SW480 (cell line): ENCODE measurements at places on chromosomes 2 and 18.

- DNase-seq: no peak
Measured at GRCh38 chr2:22273853-22274252, 1111.1 kb upstream of the KLHL29 start.

DNA sequence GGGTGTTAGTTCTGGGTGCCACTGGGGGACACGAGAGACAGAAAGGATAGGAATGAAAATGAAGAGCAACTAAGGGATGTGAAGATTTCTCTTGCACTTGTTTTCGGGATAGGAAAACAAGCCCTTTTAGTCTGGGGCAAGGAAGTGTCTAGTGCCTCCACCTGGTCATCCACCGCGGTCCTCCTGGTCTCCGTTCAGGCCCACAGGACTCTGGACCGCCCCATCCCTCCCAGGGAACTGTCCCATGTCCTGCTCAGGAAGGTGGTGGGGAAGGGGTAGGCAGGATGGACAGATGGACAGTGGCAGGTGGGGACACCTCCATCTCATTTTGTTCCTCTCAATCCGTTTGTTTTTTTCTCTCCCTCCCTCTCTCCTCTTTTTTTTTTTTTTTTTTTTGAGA, 45.9 kb downstream of the AGAP1 start:
- DNase-seq: no peak

- no peak for DNase-seq
Measured at GRCh38 chr2:98459496-98460175, 15.0 kb downstream of the INPP4A start.

DNA sequence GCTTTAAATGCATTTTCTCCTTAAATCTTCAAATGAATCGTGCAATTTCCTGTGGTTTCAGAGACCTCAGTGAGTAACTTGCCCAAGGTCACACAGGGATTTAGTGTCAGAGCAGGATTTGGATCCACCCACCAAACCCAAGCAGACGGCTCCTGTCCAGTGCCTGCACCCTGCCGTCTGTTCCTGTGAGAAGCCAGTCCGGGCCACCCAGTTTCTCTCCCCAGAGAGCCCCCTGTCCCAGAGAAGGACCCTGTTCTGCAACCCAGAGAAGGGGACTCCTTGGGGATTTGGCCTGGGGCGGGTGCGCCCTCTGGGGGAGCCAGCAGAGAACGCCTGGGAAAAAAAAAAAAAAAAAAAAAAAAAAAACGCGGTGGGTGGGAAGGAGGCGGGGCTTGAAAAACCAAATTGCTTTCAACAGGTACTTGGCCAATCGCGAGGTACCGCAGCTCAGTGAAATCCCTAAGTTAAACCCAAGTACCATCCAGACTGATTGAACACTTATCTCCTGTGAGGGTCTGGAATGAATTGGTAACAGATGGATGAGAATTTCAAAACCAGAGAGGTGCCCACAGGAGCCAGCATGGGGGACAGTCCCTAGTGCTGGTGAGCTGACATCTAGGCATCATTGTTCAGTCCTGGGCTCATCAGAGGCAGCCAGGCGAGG, 30.9 kb upstream of the REEP1 start:
- peak; percentile 32 for DNase-seq

- no peak for DNase-seq
Measured at GRCh38 chr2:148998831-148999200, 39.7 kb upstream of the LYPD6B start.

DNA sequence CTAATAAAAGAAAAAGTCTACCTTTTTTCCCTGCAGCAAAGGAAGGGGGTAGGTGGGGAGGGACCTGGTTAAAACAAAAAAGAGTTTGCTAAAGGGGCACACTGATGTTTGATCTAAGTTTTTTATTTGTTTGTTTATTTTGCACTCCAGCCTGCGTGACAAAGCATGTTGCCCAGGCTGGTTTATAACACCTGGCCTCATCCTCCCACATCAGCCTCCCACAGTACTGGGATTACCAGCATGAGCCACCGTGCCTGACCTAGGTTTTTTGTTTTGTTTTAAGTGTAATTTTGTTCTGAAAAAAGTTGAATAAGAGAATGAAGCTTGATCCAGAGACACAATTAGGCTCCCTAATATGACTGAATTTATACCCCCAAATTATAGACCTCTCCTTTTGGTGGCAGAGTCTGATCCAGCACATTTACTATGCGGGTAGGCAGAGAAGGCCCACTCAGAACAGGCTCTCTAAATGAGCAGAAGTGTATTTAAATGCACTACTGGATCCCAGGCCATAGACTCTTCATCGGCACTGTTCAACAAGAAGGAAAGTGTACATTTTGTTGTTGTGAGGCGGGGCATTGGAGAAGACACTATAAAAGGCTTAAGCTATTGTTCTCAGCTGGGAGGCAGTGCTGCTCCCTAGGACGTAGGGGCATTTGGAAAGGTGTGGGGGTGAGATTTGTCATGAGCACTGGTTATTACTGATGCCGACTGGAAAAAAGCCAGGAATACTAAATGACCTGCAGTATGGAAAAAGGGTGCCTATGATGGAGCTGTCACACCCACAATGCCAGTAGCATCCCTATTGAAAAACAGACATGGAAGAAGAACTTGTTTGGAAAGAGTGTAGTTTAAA, 32.4 kb downstream of the MRPS9 start:
- no peak for DNase-seq

- DNase-seq: no peak
Measured at GRCh38 chr2:32067549-32067948, 4.2 kb downstream of the SPAST start.

GRCh38 chr2:129713337-129713736, 266.1 kb upstream of the RAB6C start:
- no peak for DNase-seq

GRCh38 chr18:1505856-1506255, 601.2 kb downstream of the ADCYAP1 start:
- no peak for DNase-seq

- no peak for DNase-seq
Measured at GRCh38 chr2:240462073-240462706, 26.7 kb downstream of the GPC1 start.

DNA sequence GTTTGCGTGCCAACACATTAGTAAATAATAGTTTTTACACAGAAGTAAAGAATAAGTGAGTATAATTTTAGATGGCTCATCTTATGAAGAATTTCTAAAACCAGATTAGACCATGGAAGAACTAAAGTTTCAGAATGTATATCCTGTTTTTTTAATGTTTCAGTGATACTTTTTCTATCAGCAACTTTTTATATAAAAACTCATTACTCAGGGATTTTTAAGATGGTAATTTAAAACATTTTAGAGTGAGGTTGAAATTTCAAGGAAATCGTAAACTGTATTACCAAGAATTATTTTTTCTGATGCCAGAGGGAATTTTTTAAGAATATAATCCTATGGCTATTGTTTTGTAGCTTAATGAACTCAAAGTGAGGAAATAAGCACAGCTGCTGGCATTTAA, 128.5 kb upstream of the FANCL start:
- DNase-seq: no peak

- no peak for DNase-seq
Measured at GRCh38 chr2:179235463-179236108, 29.0 kb downstream of the SESTD1 start.

- DNase-seq: no peak
Measured at GRCh38 chr2:39429746-39430145, 7.3 kb downstream of the MAP4K3 start.

DNA sequence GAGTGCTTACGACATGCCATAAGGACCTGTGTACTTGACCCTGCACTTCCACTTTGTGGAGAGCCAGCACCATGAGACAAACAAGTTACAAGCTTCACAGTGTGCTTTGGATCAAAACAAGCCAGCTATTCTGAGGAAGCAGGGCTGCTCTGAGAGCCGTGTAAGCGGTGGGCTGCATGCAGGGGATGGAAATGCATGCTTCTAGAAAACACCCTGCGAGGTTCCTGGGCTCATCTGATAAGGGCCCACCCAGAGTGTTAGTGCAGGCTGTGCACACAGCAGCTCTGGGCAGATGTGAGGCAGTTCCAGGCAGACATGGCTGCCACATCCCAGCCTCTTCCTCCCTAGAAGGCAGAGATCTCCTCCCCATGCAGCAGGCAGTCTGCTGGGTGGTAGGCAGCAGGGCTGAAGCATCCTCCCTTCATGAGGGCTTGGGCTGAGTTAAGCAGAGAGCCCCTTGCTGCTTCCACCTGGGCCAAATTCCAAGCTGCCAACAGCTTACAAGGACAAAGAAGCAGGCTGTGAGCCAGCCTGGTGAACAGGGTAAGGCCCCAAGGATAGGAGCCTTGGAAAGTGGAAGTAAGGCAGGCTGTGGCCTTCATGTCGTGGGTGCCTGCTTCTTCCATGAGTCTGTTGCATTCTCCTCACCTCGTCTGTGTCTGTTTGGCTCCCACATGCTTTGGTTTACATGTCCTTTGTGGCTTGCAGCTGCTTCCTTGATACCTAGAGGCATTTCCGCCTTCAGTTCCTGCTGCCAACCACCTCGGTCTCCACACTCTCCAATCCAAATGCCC, 7.7 kb downstream of the PSD4 start:
- DNase-seq: no peak

DNA sequence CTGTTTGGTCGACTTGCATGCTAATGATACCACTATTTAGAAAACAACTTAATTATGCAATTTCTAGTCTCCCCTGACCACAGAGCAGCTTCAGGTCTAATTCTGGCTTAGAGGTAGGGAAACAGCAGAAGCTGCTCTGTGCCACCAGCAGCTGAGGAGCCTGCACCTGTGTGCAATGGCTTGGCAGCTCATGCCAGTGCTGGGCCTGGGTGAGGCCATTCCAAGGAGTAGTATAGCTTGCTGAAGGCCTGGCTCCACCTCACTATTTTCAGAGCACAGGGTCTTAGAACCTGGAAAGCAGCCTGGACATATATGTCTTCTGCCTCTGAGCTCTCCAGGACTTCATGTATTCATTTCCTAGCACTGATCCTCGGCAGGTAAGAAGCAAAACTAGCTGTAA, 62.8 kb downstream of the SPRED2 start:
- DNase-seq: no peak

DNA sequence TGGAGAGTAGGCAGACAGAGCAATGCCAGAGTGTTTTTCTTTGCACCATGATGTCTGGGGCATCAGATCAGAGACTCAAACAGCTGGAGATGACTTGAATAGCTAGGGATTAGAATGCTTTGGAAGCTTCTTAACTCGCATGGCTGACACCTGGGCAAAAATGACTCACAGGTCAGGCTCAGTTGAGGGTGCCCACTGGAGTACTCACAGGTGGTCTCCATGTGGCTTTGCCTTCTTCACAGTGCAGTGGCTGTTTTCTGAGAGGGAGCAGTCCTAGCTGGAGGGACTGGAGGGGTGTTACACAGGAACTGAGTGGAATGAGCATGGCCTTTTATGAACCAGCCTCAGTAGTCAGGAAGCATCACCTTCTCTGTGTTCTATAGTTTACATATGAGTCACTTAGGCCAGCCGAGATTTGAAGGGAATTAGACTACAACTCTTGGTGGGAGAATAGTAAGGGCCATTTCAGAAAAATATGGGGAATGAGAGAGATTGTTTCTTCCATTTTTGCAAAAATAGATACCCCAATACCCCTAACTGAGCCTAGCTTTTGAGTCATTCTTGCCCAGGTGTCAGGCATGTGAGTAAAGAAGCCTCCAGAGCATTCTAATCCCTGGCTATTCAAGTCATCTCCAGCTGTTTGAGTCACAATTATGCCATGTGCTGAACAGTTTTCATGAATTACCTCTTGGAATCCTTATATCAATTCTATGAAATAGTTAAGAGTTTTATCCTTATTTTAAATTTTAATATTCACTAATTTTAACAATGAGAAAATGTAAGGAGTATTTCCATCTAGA, 7.1 kb upstream of the PPP1R1C start:
- DNase-seq: no peak

DNA sequence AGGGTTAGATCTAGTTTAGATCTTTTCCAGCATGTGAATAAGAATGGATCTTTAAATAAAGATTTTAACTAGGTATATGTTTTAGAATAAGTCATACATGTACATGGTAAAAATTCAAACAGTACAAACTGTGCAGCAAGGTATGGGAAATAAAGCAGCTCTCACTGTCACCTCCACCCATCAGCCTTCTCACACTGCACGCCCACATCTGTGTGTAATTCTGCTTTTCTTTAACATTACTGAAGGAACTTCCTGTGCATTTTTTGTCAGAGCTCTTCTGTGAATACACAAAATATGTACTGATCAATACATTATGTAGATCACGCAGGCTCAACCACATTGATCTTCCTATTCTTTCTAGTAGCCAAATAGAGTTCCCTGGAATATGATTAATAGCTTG, 3.4 kb downstream of the CASP8 start:
- DNase-seq: no peak

DNA sequence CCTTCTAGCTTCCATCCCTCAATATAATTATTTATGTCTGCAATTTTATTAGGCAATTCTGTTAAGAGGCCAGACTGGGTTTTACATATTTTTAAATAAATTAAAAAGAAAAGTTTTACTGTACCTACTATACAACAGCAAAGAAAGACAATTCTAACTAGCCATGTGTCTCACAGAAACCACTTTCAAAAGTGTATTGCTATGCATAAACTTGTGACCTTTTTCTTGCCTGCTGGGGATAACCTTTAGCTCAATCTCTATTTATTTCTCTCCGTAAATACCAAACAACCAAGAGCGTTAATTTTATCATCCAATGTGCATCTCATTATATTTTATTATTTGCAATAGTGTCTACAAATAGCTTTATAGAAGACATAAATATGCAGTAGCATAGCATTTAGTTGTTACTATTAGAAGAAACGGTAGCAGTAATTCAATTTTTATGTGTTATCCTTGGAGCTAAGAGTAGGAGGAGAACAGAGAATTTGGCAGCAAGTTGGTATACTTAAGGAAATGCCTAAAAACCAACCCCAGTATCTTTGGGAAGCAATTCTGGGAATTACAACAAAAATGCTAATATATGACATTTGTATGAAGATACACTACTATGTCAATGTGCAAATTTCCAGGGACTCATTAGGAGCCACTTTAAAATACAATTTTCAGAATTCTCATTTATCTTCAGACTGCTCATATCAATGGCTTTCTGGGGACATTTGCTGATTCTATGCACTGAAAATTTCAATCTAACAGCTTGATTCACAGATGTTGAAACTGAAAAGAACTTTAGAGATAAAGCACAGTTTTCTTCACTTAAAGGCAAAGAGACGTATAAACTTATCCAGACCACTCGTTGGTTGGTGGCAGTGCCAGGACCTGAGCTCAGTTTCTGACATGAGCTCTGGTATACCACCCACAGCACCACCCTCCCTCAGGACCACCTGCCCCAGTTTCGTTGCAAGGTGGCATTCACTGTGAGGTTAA, 23.0 kb upstream of the RTN4 start:
- no peak for DNase-seq

- no peak for DNase-seq
Measured at GRCh38 chr2:68627615-68628014, 15.8 kb upstream of the PROKR1 start.

DNA sequence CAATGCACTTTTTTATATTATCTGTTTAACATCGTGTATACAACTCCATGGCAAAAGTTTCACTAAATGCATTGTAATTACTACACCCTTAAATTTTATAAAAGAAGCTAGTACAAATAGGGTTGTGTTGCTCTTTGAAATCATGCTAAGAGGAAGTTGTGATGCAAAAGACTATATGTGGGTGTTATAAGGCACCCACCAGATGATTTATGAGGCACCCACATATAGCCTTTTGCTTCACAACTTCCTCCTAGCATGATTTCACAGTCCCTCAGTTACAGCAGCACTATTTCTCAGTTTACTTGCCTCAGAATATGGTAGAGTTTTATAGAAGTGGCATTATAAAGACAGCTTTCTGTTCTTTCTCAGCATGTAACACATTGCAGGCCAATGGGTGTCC, 277.3 kb upstream of the DOK6 start:
- no peak for DNase-seq
